ENCODE measurements at places on chromosomes 16 and 17.

GRCh38 chr17:72760368-72760767 lies 332.1 kb downstream of the SLC39A11 start:
- DNase-seq, result no peak

DNA sequence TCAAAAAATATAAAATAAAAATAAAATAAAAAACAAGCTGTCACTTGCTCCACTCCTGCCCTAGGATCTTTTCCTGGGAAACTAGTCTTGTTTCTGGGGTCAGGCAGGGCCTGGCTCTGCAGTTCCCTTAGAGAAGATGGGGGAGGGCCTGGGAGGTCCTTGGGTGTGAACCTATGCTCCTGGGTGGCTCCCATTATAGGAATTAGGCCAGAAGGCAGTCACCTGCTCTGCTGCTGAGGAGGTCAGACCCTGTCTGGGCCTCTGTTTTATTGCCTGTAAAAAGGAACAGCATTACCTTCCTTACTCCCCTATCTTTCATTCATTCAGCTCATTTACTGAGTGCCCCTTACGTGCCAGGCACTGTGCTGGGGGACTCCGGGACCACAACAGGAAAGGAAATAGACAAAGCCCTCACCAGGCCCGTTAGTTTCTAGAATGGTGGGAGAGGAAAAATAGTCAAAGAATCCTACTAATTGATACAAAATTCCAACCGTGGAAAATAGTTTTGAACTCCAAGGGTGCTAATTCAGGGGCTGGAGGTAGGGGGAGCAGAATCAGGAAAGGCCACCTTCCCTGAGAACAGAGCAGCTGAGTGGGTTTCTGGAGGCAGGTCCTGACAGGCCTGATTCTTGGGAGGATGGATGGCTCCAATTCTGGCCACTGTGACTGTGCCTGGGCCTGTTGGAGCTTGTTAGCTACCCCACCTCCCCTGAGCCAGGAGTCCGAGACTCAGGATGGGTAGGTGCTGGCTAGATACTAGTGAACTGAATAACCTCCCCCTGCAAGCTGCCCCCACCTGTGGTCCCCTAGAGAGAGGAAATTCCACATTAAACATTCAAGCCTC lies 1.3 kb upstream of the SLC46A1 start:
- DNase-seq, result no peak

DNA sequence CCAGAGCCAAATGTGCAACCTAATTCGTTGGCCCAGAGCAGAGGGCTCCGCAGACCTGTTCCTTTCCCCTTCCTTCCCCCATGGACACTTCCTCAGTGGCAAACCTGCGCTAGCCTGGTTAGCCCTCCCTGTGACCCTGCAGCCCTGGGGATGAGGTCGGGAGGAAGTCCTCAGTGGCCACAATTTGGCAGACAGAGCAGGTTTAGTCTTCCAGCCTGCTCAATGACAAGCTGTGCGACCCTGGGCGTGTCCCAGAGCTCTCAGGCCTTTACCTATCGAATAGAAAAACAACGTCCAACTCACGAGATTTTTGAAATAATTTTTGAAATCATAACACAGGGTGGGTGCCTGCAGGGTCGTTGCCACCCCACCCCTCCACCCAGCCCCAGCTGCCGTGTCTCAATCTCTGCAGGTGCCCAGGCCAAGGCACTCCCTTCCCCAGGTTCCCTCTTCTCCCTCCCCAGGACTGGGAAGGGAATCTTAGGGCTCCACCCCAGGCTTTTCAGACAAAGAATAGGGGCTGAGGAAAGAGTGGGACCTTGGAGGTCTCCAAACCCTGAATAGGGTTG lies 1.4 kb downstream of the HBM start:
- no peak for DNase-seq

GRCh38 chr16:10906914-10907756 lies 30.1 kb downstream of the CIITA start:
- no peak for DNase-seq

GRCh38 chr17:35101725-35102124 lies 17.9 kb downstream of the RAD51D start:
- no peak for DNase-seq

DNA sequence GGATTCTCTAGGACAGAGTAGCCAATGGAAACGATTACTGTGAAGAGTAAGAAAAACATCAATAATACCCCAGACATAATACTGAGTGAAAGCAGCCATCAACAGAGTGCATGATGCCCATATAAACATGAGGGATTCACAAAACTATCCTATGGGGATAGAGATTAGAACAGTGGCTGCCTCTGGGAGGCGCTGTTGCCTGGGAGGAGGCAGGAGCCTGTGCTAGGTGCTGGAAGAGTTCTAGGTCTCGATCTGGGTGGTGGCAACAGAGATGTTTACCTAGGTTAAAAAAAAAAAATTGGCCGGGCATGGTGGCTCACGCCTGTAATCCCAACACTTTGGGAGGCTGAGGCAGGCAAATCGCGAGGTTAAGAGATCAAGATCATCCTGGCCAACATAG lies 7.9 kb downstream of the FA2H start:
- DNase-seq, result no peak

DNA sequence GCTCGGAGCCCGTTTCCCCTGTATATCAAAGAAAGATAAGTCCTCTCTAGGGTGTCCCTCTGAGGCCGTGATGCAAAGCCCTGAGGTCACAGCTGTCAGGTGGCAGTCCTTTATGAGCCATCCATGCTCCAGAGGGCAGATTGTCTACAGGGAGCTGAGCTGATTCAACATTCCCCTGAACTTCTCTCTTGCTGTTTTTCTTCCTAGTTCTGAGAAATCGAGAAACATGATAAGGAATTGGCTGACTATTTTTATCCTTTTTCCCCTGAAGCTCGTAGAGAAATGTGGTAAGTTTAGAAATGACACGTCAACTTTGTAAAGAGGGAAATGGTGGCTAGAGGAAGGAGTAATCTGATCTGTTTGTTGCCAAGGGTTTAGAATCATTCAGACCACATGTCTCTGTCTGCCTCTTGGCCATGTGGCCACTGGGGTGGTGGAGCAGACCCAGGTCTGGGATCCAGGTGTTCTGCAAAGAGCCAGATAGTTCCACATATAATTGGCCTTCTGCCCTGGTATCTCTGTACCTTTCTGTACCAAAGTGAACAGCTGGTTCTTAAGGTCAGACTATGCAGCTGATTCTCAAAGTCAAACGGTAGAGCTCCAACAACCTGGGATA lies 3.5 kb downstream of the CTNS start:
- peak; percentile 46 for DNase-seq
